ENCODE measurements at places on chromosomes 12 and 14. TPM values are rescaled to one million over a fixed set of nuclear protein-coding genes. Genes with fewer than 3 reads are reported as not detected.
A peak's percentile ranks its signal among the peaks of the same experiment; 100 is the strongest.

GRCh38 chr14:89343356-89343755 is 73.7 kb downstream of the FOXN3 start:
- H3K4me1 ChIP-seq = peaks cover 10% of the 10 kb centered on the region
- no peaks in the 10 kb centered on the region for H3K27me3 ChIP-seq
- no peak overlapping the region for H3K4me3 ChIP-seq
- no peak for DNase-seq
- H3K36me3 ChIP-seq = no peaks in the 10 kb centered on the region
- H3K27ac ChIP-seq = no peak overlapping the region

DNA sequence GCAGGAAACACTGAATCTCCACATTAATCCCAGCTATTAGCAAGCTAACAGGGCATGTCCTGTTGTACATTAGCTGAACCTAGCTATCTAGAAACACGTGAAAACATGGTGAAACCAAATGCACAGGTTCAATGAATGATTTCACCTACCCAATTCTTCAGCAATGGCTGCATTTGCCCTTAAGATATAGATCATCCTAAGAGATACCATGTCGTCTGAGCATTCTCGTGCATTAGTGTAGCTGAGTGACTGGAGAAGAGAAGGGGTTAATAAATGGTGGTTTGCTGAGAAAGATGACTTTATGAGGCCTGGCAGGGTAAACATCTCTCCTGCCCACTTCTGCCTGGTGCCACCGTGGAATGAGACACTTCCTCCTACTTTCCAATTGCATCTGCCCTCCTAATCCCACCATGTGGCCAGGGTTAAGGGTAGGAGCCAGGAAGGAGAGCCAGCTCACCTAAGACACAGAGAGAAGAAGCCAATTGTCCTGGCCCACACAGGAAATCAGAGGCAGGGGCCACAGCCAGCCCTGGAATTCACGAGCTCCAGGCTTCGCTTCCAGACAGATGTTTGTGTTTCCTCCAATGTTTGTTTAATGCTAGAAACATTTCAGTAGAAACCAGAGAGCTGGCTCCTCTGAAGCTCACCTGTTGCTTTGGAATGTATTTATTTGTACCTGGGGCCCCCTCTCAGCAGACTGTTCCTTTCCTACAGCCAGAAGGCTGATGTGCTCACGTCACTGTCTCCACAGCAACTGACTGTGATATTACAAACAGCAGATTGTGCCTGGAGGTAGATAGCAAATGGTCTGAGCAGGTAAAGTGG is 126.0 kb upstream of the PARP11 start:
- no peak overlapping the region for H3K4me3 ChIP-seq
- H3K27me3 ChIP-seq = peaks cover 2% of the 10 kb centered on the region
- H3K27ac ChIP-seq = no peak overlapping the region
- DNase-seq = no peak
- H3K4me1 ChIP-seq = no peaks in the 10 kb centered on the region
- no peaks in the 10 kb centered on the region for H3K36me3 ChIP-seq

- no peaks in the 10 kb centered on the region for H3K4me1 ChIP-seq
- H3K27me3 ChIP-seq = no peaks in the 10 kb centered on the region
- H3K4me3 ChIP-seq = no peak overlapping the region
- no peak overlapping the region for H3K27ac ChIP-seq
- DNase-seq = no peak
- no peaks in the 10 kb centered on the region for H3K36me3 ChIP-seq
These were observed 310.0 kb downstream of the BTG1 start for GRCh38 chr12:91835693-91836092.

GRCh38 chr14:96944297-96944696 is 147.1 kb downstream of the VRK1 start:
- H3K36me3 ChIP-seq = no peaks in the 10 kb centered on the region
- H3K4me1 ChIP-seq = no peaks in the 10 kb centered on the region
- no peak overlapping the region for H3K27ac ChIP-seq
- DNase-seq = no peak
- no peak overlapping the region for H3K4me3 ChIP-seq

- H3K4me1 ChIP-seq = no peaks in the 10 kb centered on the region
- H3K27ac ChIP-seq = no peak overlapping the region
- peak; percentile 38 for DNase-seq
- no peaks in the 10 kb centered on the region for H3K36me3 ChIP-seq
- H3K4me3 ChIP-seq = no peak overlapping the region
- no peaks in the 10 kb centered on the region for H3K27me3 ChIP-seq
These were observed 85.7 kb downstream of the AKAP6 start for GRCh38 chr14:32414808-32415255.

GRCh38 chr12:99043319-99043914 is 398.3 kb downstream of the APAF1 start:
- DNase-seq = peak; percentile 71
- H3K27ac ChIP-seq = no peak overlapping the region
- H3K36me3 ChIP-seq = no peaks in the 10 kb centered on the region
- no peak overlapping the region for H3K4me3 ChIP-seq
- no peaks in the 10 kb centered on the region for H3K27me3 ChIP-seq

- no peaks in the 10 kb centered on the region for H3K4me1 ChIP-seq
- peak; percentile 43 for DNase-seq
- H3K36me3 ChIP-seq = no peaks in the 10 kb centered on the region
- H3K4me3 ChIP-seq = no peak overlapping the region
- H3K27ac ChIP-seq = no peak overlapping the region
These were observed 42.1 kb downstream of the SERPINA3 start for GRCh38 chr14:94654071-94654861.

DNA sequence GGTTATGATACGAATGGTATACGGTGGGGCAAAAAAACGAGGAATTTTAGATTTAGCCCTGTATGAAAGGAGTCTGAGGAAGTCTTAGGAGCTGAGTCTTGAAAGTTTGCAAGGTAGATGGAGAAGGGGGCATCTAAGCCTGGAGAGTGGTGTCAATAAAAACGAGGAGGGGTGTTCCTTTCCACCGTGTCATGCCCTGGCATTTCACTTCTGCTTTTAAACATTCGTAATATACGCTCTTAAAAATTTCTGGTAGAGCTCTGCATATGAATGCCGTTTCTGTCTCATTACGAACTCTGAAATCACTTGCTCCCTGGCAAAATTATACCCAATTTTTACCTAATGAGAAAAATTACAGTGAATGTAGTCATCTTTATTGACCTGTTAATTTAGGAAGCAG is 170.2 kb downstream of the ERC1 start:
- H3K36me3 ChIP-seq = no peaks in the 10 kb centered on the region
- no peak for DNase-seq
- no peak overlapping the region for H3K27ac ChIP-seq
- H3K4me3 ChIP-seq = no peak overlapping the region
- no peaks in the 10 kb centered on the region for H3K27me3 ChIP-seq
- no peaks in the 10 kb centered on the region for H3K4me1 ChIP-seq

- H3K4me1 ChIP-seq = peaks cover 3% of the 10 kb centered on the region
- H3K36me3 ChIP-seq = no peaks in the 10 kb centered on the region
- H3K4me3 ChIP-seq = no peak overlapping the region
- no peak for DNase-seq
- no peaks in the 10 kb centered on the region for H3K27me3 ChIP-seq
- H3K27ac ChIP-seq = no peak overlapping the region
These were observed 42.9 kb downstream of the CFAP251 start for GRCh38 chr12:121961195-121961879.

GRCh38 chr12:91053951-91054715 is 3.7 kb downstream of the KERA start:
- no peak overlapping the region for H3K4me3 ChIP-seq
- no peaks in the 10 kb centered on the region for H3K4me1 ChIP-seq
- no peaks in the 10 kb centered on the region for H3K36me3 ChIP-seq
- H3K27ac ChIP-seq = no peak overlapping the region
- DNase-seq = peak; percentile 83

DNA sequence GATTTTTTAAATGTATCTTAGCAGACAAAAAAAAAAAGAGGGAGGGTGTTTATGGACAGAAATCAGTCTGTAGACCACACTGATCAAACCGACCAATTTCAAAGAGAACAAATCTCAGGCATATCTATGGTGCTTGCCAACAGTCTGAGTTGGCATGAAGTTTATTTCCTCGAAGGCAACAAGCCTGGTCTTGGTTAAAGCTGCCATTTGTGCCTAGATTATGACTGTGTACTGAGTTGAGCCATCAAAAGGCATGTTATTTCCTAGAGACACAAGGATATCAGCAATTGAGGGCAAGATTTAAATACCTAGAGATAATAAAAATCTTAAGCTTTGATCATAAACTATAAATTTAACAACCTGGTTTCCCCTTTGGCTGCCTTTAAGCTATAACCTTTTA is 119.2 kb downstream of the SLC2A13 start:
- no peak for DNase-seq
- H3K36me3 ChIP-seq = no peaks in the 10 kb centered on the region
- no peaks in the 10 kb centered on the region for H3K27me3 ChIP-seq
- H3K4me1 ChIP-seq = no peaks in the 10 kb centered on the region

DNA sequence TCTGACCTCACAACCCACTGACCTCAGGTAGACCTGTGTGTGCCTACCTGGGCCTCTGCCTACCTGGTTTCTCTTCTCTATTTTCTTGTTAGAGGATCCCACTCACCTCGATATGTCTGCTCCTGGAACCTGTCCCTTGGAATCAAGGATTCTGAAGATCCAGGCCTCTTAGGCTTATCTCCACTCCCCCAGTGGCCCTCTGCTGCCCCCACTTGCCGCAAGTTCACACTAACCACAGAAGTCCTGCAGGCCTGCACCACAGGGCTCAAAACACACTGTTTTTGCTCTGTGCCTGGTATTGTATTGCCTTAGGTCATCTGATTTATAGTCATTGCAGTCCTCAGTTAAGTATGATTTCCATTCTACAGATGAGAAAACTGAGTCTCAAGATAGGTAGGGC is 15.3 kb upstream of the NRXN3 start:
- no peak overlapping the region for H3K27ac ChIP-seq
- no peaks in the 10 kb centered on the region for H3K36me3 ChIP-seq
- H3K4me3 ChIP-seq = no peak overlapping the region
- H3K4me1 ChIP-seq = no peaks in the 10 kb centered on the region
- peak; percentile 9 for DNase-seq

DNA sequence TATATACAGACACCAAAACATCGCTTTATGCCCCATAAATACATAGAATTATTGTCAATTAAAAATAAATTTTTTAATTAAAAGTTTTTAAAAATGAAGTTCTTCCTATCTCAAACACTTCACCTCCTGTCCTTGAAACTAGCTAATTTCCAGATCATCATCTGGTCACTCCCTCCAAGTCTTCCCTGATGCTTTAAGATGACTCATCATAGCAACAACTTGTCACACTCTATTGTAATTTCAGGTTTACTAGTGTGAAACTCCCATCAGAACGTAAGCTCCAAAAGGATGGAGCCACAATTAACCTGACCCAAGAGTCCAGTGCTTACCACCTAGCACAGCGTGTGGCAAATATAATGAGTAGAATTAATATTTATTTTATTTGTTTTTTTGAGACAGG is 16.3 kb downstream of the GXYLT1 start:
- H3K4me1 ChIP-seq = peaks cover 7% of the 10 kb centered on the region
- no peak overlapping the region for H3K27ac ChIP-seq
- no peaks in the 10 kb centered on the region for H3K27me3 ChIP-seq
- peak; percentile 57 for DNase-seq
- H3K36me3 ChIP-seq = no peaks in the 10 kb centered on the region

DNA sequence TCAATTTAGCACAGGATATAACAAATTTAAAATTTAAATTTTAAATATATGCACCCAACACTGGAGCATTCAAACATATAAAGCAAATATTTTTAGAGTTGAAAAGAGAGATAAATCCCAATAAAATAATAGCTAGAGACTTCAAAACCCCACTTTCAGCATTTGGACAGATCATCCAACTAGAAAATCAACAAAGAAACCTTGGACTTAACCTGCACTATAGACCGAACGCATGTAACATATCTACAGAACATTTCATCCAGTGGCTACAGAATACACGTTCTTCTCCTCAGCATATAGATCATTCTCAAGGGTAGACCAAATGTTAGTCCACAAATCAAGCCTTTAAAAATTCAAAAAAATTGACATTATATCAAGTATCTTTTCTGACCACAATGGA is 64.0 kb downstream of the SPTSSA start:
- H3K27ac ChIP-seq = no peak overlapping the region
- H3K4me1 ChIP-seq = no peaks in the 10 kb centered on the region
- H3K4me3 ChIP-seq = no peak overlapping the region
- H3K36me3 ChIP-seq = no peaks in the 10 kb centered on the region
- no peaks in the 10 kb centered on the region for H3K27me3 ChIP-seq

DNA sequence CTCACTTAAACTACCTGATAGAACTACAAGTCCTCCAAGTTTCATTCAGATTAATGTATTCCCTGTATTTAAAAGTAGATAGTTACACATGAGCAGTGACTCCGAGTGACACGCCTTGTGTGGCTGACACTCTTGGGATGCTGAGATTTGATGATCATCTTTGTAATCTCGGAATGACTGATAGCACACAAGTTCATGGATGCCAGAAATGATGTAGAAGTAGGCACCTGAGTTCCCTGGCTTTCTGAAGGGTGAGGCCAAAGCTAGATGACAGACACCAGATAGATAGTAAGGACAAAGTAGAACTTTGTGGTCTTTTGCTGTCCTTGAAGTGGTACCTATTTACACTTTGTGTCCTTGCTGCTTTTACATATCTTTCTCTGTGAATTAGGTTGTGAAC is 491.2 kb downstream of the PCNX1 start:
- H3K4me3 ChIP-seq = no peak overlapping the region
- H3K27ac ChIP-seq = no peak overlapping the region
- no peaks in the 10 kb centered on the region for H3K4me1 ChIP-seq
- no peak for DNase-seq
- no peaks in the 10 kb centered on the region for H3K36me3 ChIP-seq
- no peaks in the 10 kb centered on the region for H3K27me3 ChIP-seq

- H3K27ac ChIP-seq = no peak overlapping the region
- H3K27me3 ChIP-seq = no peaks in the 10 kb centered on the region
- DNase-seq = no peak
- no peaks in the 10 kb centered on the region for H3K4me1 ChIP-seq
These were observed 2.2 kb upstream of the KRAS start for GRCh38 chr12:25252946-25253345.

GRCh38 chr14:68523989-68524725 is 268.7 kb downstream of the ZFP36L1 start:
- no peaks in the 10 kb centered on the region for H3K27me3 ChIP-seq
- no peaks in the 10 kb centered on the region for H3K36me3 ChIP-seq
- peaks cover 21% of the 10 kb centered on the region for H3K4me1 ChIP-seq

DNA sequence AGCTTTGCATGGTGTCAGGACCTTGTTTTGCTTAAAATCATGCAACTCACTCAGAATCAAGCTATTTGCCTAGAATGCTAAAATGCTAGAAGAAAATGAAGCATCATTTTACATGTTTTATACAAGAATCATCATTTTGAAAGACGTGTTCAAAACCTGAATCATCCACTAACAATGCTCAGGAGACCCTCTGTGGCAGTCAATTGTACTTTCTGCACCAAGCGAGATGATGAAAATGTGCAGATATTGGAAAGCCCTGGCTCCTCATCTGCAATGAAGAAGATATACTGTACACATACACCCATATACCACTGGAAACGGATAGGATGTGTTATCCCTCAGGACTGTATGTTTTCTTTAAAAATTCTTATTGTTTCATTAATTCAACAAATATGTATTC is 92.7 kb downstream of the DYRK2 start:
- H3K27me3 ChIP-seq = no peaks in the 10 kb centered on the region
- no peaks in the 10 kb centered on the region for H3K36me3 ChIP-seq
- H3K4me1 ChIP-seq = peaks cover 2% of the 10 kb centered on the region
- no peak overlapping the region for H3K4me3 ChIP-seq
- DNase-seq = peak; percentile 32

Gene SPIC
- not detected for total RNA-seq

Gene RERGL
- not detected for total RNA-seq

Gene DENND5B
- total RNA-seq = 3.6 TPM

Gene MMP19
- total RNA-seq = 7.1 TPM

Gene CCDC197
- not detected for total RNA-seq

Gene DCAF4
- 10.2 TPM for total RNA-seq

Gene CFAP54
- total RNA-seq = 5.1 TPM

Gene FOXN4
- total RNA-seq = not detected

Gene PLEKHG7
- total RNA-seq = not detected

Measured in fibroblast of lung (primary cell).